Bronchial epithelial cell (primary cell): ENCODE measurements at places on chromosomes 6 and 20. TPM values are rescaled to one million over a fixed set of nuclear protein-coding genes. Genes with fewer than 3 reads are reported as not detected.

The NKAIN4 gene
- 0.13 and 1.1 TPM in 2 replicates for total RNA-seq

The MUC21 gene
- total RNA-seq = 0.53 and 2.2 TPM in 2 replicates

The HLA-G gene
- 4.9 and 13.2 TPM in 2 replicates for total RNA-seq

The UTRN gene
- total RNA-seq = 38.4 and 101 TPM in 2 replicates

The PRSS35 gene
- total RNA-seq = 0.13 TPM in 1 of 2 replicates, not detected in the other

The PBOV1 gene
- not detected in 2 replicates for total RNA-seq

The OR2H1 gene
- not detected in 2 replicates for total RNA-seq
